ENCODE measurements at places on chromosomes 7 and 10. TPM values are rescaled to one million over a fixed set of nuclear protein-coding genes. Genes with fewer than 3 reads are reported as not detected.

Gene RBP3
- not detected for total RNA-seq

Gene TEX36
- not detected for total RNA-seq

Gene CALML3
- total RNA-seq, result not detected

Gene ZNF467
- total RNA-seq, result 23.6 TPM

Gene GALNT17
- 4.4 TPM for total RNA-seq

Gene STAG3
- total RNA-seq, result not detected

Gene C10orf62
- total RNA-seq, result not detected

Gene NUTM2E
- total RNA-seq, result not detected

Gene GHRHR
- total RNA-seq, result not detected

Gene WIPF3
- total RNA-seq, result 5.4 TPM

Gene SLC18A3
- 0.07 TPM for total RNA-seq

Gene FOXI2
- total RNA-seq, result not detected

Gene LOXL4
- total RNA-seq, result 8.1 TPM

Gene COL26A1
- total RNA-seq, result 0.30 TPM

Gene TMEM213
- not detected for total RNA-seq

Gene CALCR
- not detected for total RNA-seq
